ENCODE measurements at places on chromosomes 5 and 9.
A peak's percentile ranks its signal among the peaks of the same experiment; 100 is the strongest.

DNA sequence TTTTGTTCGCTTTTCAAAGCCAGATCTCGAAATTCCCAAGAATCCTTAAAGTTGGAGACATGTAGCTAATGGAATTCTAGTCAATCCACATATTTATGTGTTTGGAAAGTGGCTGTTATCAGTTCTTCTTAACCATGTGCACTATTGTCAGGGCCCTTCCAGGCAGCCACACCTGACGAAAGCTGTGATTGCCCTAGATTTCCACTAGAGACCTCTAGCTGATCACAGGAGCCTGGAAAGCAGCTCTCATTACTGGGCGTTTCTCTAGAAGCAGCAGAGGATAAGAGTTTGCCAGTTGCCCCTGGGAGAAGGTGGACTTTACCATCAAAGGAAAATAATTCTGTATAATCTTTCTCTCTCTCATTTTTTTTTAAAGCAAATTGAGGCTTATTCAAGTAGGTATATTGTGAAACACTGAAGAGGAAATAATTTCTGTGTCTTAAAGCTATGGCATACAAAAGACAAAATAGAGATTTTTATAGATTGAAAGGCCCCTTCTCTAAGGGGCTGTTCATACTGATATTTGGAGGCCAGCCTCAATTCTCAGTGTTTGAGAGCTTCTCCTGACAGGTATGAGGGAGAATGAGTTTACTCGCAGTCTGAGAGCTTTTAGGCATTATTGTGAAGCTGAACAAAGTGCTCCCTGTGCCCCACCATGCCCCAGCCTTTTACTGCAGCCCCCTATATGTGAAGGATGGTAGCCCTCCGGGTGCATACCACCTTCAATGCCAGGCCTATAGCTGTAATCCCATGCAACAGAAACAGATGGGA is 405.4 kb upstream of the ACTBL2 start:
- peak; percentile 47 for DNase-seq

GRCh38 chr5:111626473-111627148 is 114.3 kb upstream of the STARD4 start:
- no peak for DNase-seq

- no peak for DNase-seq
These were observed 7.0 kb downstream of the MSX2 start for GRCh38 chr5:174731214-174732035.

- DNase-seq = no peak
These were observed 97.3 kb downstream of the ZNF462 start for GRCh38 chr9:106960258-106960657.

- DNase-seq = no peak
These were observed 13.8 kb downstream of the TBC1D2 start for GRCh38 chr9:98241357-98242300.

All from left lobe of liver (tissue), 2 donors.